ENCODE measurements at places on chromosomes 4 and X.

DNA sequence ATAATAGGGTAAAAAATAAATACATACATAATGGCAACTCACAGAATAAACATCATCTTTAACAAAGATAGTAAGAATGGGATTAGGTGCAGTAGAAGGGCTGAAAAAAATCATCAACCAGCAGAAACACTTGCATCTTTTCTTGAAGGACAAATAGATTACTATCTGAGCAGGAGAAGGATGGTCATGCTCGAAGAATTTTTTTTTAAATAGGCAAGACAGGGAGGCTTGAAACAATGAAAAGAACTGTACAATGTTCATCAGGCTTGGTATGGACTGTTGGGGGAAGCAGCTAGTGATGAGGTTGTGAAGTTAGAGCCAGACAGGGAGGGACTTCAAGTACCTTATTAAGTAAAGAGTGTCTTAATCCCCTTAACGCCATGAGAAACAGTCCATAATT lies 167.4 kb upstream of the LDB2 start:
- DNase-seq, result no peak

GRCh38 chr4:87196927-87197326 lies 23.5 kb downstream of the KLHL8 start:
- no peak for DNase-seq

- DNase-seq, result peak; percentile 9
Observed at GRCh38 chrX:39613997-39614679, 483.6 kb downstream of the BCOR start.

GRCh38 chr4:140152013-140152703 lies 1.8 kb downstream of the MAML3 start:
- DNase-seq, result no peak

DNA sequence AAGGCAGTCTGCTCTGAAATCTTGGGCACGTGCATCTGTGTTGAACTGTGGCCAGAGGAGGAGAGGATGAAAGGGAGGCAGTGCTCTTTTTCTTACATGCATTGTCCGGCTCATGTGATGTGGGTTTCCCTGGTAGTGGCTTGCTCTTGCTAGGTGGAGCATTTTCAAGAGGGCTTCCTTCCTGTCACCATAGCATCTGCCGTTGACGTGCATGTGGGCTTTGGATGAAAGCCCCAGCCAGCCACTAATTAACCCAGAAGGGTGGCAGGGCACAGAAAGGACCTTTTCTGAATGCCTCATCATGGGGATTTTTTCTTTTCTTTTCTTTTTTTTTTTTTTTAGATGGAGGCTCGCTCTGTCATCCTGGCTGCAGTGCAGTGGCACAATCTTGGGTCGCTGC lies 121.3 kb downstream of the GPR143 start:
- peak; percentile 7 for DNase-seq

DNA sequence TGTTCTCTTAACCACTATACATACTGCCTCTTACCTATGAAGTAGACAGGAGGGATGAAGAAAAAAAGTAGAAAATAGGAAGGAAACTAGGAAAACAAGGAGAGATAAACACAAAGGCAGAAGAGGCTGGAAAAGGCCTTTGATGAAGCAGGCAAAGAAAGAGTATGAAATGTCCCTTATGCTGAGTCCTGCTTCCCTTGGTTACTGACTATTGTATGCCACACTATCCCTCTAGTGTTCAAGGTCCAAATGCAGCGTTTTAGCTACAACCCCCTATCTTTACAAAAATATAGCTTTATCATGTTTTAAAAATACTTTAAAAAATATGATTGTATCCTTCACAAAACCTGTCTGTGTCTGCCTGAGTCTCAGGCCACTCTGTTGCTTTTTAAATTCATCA lies 233.1 kb downstream of the CAMK2D start:
- DNase-seq, result no peak

DNA sequence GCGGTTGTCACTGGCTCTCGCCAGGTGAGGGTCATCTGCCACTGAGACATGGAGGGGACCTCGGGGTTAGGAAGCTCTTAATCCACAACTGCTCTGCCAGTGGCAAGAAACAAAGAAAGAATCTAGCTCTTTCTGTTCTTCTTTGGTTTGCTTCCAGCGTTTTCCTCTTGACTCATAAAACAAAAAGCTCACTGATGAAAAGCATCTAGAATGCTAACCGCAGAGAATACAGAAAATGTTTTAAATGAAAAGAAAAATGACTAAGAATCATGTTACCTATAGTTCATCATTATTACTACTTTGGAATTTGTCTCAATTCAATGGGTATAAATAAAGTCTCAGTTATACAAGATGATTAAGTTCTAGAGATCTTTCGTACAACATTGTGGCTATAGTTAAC lies 274.8 kb upstream of the TENM3 start:
- DNase-seq, result no peak

- DNase-seq, result no peak
Observed at GRCh38 chr4:112416464-112416863, 99.5 kb downstream of the NEUROG2 start.

DNA sequence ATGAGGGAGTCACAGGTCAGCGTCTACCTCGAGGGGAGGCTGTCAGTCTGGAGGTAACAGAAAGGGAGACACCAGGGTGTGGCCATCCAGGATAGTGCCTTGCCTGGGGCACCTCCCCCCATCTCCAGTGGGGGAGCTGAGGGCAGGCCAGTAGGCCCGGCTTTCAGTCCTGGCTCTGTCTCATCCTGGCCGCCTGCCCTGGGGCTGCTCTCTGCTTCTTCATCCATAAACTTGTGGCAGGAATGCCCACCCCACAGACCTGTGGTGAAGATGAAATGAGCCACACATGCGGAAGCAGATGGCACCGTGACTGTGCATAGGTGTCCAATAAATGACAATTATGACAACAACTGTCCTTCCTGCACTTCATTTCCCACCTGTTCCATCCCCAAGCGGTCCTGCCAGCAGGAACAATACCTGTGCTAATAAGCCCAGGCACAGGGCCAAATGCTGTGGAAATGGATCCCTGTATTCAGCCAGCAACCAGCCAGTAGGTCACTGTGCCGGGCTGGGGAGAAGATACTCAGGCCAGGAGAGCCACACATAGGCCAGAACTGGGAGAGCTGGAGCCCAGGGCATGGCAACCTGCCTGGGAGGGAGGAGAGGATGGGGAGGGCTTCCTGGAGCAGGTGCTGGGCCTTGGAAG lies 30.2 kb downstream of the TRO start:
- DNase-seq, result no peak

GRCh38 chr4:80711956-80712355 lies 318.6 kb upstream of the BMP3 start:
- DNase-seq, result no peak

DNA sequence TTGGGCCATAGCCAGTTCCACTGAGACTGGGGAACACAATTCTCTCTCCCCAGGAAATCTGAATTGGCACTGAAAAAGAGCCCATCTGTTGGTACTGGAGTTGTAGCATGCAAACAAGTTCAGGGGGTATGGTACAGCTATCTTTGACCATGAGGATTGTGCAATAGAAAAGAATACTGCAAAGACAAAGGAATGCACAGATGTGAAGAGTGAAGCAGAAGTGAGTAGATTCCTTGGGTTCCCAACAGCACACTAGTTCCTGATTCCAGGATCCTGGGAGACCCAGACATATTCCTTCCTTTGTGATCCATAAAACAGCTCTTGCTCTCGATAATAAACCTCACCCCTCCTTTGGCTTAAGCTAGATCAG lies 43.3 kb upstream of the CTAG2 start:
- DNase-seq, result no peak

- no peak for DNase-seq
Observed at GRCh38 chr4:122005064-122005755, 53.4 kb upstream of the TRPC3 start.

DNA sequence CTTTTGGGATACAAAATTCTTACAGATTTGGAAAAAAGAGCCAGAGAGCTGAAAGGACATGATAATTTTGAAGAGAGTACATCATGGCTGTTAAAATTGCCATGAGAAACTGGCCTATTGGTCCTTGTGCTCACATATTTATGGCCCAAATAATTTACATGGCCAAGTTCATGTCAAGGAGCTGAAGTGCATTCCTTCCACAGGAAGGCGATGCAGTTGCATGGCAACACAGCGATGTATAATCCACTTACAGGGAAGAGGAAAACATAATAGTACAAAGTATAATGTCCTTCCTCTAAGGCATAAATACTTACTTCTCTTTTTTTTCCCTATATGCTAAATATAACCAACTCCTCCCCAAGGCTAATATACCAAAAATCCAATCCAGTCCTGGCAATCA lies 914.5 kb upstream of the AGA start:
- DNase-seq, result no peak

GRCh38 chr4:168993714-168994510 lies 16.1 kb downstream of the CBR4 start:
- no peak for DNase-seq

GRCh38 chrX:96102997-96103396 lies 581.6 kb upstream of the DIAPH2 start:
- DNase-seq, result no peak

DNA sequence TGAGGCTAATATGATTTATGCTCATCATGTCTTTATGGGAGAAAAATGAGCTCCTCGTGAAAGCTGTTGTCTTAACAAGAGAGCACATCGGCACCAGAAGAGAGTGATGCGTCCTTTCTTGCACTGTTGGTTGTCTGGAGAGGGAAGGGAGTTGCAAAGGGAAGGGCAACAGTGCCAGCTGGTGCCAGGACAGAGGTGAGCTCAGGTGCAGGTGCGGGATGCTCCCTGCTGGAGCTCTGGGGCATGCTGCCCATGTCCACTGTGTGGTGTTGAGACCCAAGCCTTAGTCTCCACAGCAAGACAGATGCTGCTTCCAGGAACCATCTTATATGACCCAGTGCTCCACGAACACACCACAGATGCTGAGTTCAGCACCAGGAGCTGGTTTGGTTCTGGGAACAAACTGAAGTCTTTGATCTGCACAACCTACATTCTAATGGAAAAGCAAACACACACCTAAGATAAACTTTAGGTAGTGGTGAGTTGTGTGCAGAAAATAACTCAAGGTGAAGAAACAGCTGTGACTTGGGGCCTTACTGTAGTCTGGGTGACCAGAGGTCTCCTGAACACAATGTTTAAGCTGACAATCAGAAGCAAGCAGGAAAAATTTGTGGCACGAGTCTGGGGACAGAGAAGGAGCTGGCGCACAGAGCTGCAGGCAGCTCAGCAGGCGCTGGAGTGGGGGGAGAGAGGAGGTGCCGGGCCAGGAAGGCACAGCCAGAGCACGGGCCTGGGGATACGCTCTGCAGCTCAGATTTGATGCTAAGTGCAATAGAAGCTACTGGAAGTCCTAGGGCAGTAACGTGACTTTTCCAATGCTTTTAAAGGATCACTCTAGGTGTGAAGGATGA lies 73.2 kb downstream of the HAUS3 start:
- DNase-seq, result no peak

- DNase-seq, result no peak
Observed at GRCh38 chr4:14856934-14857235, 145.4 kb upstream of the CPEB2 start.

GRCh38 chr4:81639248-81639647 lies 167.5 kb upstream of the RASGEF1B start:
- no peak for DNase-seq

DNA sequence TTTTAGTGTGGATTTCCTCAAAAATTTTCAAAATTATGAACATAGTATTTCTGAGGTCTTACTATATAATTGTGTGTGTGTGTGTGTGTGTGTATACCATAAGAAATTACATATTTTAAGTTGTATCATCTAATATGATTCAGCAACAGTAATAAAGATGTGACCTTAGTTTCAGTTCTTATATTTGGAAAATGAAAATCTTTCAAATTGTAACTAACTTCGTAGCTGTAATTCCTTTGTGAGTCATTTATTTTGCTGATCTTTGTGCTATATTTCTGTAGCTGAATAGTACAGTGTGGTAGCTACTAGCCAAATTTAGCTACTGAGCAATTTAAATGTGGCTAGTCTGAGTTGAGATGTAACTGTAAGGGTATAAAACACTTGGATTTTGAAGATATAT lies 116.4 kb downstream of the RAP1GDS1 start:
- DNase-seq, result no peak

DNA sequence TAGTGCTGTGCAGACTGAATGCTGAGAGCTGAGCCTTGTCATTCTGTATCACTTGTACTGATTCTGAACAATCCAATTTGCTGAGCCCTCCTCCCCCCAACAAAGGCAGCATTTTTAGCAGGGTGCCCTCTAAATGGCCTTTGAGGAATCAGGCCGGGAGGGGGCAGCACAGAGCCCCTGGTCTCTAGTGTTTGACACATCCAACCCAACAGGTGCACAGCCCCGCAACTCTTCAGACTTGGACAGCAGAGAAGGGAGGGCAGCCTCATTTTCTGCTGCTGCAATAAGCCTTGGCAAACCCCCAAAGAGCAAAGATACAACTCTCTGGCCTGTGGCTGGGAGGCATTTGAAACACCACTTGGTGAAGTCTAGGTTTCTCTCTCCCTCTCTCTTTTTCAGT lies 3.4 kb downstream of the ATP1B4 start:
- DNase-seq, result peak; percentile 12

DNA sequence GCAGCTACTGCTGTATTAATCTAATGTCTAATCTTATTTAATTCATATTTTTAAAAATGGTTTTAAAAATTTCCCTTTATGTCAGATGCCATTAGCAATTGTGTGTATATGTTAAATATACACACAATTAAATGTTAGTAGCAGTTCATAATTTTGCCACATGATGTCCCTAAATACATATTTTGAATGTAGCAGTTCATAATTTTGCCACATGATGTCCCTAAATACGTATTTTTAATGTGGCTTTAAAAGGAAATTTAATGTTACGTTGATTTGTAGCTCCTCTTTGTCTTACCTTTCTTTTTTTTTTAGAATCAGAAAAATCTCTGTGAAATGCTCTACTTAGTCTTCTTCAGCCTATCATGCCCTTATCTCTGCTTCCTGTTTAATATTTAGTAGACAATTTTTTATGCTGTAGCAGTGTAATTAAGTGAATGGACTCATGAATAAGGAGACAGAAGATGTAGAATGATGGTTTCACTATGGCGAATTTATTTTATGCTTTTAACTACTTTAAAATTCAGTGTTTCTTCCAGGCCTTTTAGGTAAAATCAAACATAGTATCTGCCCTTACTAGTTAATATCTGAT lies 26.1 kb downstream of the RBM46 start:
- DNase-seq, result no peak

DNA sequence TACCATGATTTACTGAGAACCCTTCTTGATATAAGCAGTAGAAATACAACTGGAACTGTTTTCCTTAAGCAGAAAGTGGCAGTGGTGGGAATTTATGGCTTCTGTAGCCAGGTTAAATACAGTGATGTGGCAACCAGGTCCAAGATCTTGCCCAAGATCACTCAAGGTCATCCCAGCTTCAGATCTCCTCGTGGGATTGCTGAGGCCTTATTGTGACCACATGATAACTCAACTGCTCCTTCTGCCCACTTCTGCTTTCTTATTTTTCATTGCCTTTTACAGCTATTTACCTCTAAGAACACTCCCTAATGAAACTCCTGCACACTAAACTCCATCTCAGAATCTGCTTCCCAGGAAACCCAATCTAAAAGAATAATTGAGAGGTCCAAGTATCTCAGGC lies 12.4 kb upstream of the CYBB start:
- DNase-seq, result no peak

- no peak for DNase-seq
Observed at GRCh38 chrX:44036336-44036735, 63.1 kb upstream of the NDP start.
